ENCODE measurements at places on chromosomes 5 and 9. TPM values are rescaled to one million over a fixed set of nuclear protein-coding genes. Genes with fewer than 3 reads are reported as not detected.

DNA sequence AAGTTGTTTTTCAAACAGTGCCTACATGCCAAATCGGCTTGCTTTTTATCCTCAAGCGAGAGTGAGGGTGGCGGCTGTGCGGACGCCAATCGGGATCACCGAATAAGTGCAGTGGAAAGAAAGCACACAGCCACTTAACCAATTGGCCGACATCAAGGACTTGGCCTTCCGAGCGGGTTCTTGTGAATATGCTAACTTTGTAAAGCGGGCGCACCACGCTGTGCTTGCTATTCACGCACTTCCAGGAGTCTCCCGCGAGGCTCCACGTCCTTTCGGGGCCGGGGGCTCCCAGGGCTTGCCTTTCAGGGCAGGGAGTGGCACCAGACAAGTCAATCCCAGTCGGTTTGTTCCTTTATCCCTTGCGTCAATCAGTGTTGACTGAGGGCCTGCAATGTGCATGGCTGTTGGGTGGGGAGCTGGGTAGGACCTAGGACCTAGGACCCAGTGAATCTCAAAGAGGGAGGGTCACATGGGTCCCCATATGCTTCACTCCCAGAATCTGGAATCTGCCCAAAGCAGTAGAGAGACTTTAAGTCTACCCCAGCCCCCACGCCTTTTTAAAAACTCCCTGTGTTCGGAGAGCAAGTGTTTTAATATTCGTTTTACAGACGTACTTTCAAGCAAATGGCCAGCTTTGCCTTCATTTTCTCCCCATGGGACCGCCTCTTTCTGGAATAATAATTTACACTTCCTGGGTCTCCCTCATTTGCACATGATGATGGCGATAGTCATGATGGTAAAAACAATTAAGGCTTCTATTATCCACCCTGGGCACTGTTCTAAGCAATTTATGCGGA lies 2.0 kb upstream of the GCNT4 start:
- peaks cover 63% of the 10 kb centered on the region for H3K4me1 ChIP-seq
- peaks cover 34% of the 10 kb centered on the region for H3K27me3 ChIP-seq
- H3K27ac ChIP-seq = peak overlapping the region; percentile 86
- H3K4me3 ChIP-seq = peak overlapping the region; percentile 91

DNA sequence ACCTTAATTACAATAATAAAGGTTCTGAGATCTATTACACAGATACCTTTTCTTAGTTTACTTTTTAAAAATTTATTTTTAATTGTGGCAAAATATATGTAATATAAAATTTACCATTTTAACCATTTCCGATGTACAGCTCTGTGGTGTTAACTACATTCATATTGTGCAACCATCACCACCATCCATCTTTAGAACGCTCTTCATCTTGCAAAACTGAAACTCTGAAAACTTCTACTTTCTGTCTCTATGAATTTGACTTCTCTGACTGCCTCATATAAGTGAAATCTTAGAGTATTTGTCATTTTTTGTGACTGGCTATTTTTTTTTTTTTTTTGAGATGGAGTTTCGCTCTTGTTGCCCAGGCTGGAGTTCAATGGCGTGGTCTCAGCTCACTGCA lies 26.8 kb downstream of the WWC1 start:
- H3K36me3 ChIP-seq = peaks cover 2% of the 10 kb centered on the region
- no peak overlapping the region for H3K4me3 ChIP-seq
- H3K27ac ChIP-seq = no peak overlapping the region
- no peak for DNase-seq

GRCh38 chr9:92949266-92949982 lies 2.1 kb downstream of the FGD3 start:
- H3K27me3 ChIP-seq = no peaks in the 10 kb centered on the region
- DNase-seq = no peak
- H3K4me1 ChIP-seq = peaks cover 51% of the 10 kb centered on the region
- peak overlapping the region; percentile 67 for H3K4me3 ChIP-seq
- peak overlapping the region; percentile 94 for H3K27ac ChIP-seq

- H3K36me3 ChIP-seq = peaks cover 7% of the 10 kb centered on the region
- peaks cover 63% of the 10 kb centered on the region for H3K27me3 ChIP-seq
- DNase-seq = no peak
These were observed 133.3 kb upstream of the HAND1 start for GRCh38 chr5:154611341-154611767.

GRCh38 chr9:34517185-34517584 lies 5.6 kb downstream of the ENHO start:
- DNase-seq = no peak
- peaks cover 4% of the 10 kb centered on the region for H3K4me1 ChIP-seq
- H3K27me3 ChIP-seq = no peaks in the 10 kb centered on the region

- no peak overlapping the region for H3K27ac ChIP-seq
- H3K4me1 ChIP-seq = peaks cover 2% of the 10 kb centered on the region
- no peak for DNase-seq
- H3K36me3 ChIP-seq = no peaks in the 10 kb centered on the region
- H3K4me3 ChIP-seq = no peak overlapping the region
These were observed 212.3 kb downstream of the ENC1 start for GRCh38 chr5:74428275-74428674.

GRCh38 chr5:148336704-148337435 lies 1.5 kb downstream of the SPINK9 start:
- no peaks in the 10 kb centered on the region for H3K27me3 ChIP-seq
- H3K27ac ChIP-seq = no peak overlapping the region
- DNase-seq = no peak
- no peaks in the 10 kb centered on the region for H3K36me3 ChIP-seq
- no peak overlapping the region for H3K4me3 ChIP-seq
- no peaks in the 10 kb centered on the region for H3K4me1 ChIP-seq

DNA sequence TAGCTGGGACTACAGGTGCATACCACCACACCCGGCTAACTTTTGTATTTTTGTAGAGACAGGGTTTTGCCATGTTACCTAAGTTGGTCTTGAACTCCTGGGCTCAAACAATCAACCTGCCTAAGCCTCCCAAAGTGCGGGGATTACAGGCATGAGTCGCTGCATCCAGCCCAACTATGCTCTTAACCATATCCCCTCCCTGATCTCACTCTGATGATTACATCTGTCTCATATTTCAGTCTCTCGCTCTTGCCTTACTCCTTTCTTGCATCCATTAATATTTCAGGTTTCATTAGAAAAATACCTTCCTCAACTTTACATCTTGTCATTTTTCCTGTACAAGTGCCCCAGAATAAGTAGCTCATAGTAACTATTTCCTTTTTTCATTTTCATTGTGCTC lies 61.0 kb upstream of the BASP1 start:
- H3K27ac ChIP-seq = no peak overlapping the region
- H3K4me3 ChIP-seq = no peak overlapping the region
- H3K4me1 ChIP-seq = no peaks in the 10 kb centered on the region
- H3K36me3 ChIP-seq = no peaks in the 10 kb centered on the region
- peaks cover 7% of the 10 kb centered on the region for H3K27me3 ChIP-seq
- no peak for DNase-seq

GRCh38 chr5:171984748-171985419 lies 21.6 kb downstream of the FBXW11 start:
- H3K36me3 ChIP-seq = peaks cover 6% of the 10 kb centered on the region
- no peaks in the 10 kb centered on the region for H3K27me3 ChIP-seq

DNA sequence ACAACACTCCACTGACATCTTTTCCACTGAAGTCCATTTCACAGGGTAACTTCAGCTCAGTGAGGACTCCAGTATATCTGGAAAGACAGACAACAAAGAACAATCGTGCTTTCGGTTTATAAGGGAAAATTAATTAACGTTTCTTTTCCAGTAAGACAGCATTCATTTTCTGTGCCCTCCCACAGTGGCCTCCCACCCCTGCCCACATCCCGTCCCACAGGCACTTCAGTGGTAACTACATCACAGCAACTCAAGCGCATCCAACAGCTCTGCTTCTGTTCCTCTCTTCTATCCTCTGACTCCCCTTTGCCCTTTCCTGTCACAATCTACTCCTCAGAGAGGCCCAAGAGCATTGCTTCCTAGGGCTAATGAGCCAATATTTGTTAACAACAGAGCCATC lies 40.3 kb downstream of the GLDC start:
- no peaks in the 10 kb centered on the region for H3K27me3 ChIP-seq
- peaks cover 3% of the 10 kb centered on the region for H3K4me1 ChIP-seq
- H3K27ac ChIP-seq = no peak overlapping the region
- H3K4me3 ChIP-seq = peak overlapping the region; percentile 21
- no peak for DNase-seq
- H3K36me3 ChIP-seq = no peaks in the 10 kb centered on the region

GRCh38 chr5:67799732-67800234 lies 415.8 kb upstream of the PIK3R1 start:
- H3K27me3 ChIP-seq = peaks cover 36% of the 10 kb centered on the region
- H3K4me1 ChIP-seq = no peaks in the 10 kb centered on the region
- no peak for DNase-seq
- no peak overlapping the region for H3K4me3 ChIP-seq
- no peaks in the 10 kb centered on the region for H3K36me3 ChIP-seq

DNA sequence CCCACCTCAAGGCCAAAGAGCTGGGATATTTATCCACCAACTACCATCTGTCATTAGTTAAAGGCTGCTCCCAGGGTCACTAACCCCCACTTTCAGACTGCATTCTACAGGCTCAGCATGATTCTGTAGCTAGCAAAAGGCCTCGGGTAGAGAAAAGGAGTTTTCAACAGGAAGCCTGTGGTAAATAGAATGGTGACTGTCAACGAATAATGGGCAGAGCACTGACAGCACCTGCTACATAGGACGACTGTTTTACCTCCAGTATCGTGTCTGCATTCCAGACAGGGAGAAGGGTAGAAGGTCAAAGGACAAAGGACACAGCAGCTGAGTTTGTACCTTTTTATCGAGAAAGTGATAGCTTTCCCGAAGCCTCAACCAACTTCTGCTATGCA lies 20.3 kb downstream of the MFAP3 start:
- H3K36me3 ChIP-seq = peaks cover 4% of the 10 kb centered on the region
- DNase-seq = no peak
- H3K27ac ChIP-seq = peak overlapping the region; percentile 87
- peak overlapping the region; percentile 69 for H3K4me3 ChIP-seq

GRCh38 chr9:37996819-37997217 lies 72.2 kb downstream of the SHB start:
- H3K27me3 ChIP-seq = peaks cover 15% of the 10 kb centered on the region
- no peaks in the 10 kb centered on the region for H3K36me3 ChIP-seq
- H3K27ac ChIP-seq = peak overlapping the region; percentile 57
- peaks cover 10% of the 10 kb centered on the region for H3K4me1 ChIP-seq
- no peak for DNase-seq

- H3K4me3 ChIP-seq = no peak overlapping the region
- no peaks in the 10 kb centered on the region for H3K27me3 ChIP-seq
- no peak overlapping the region for H3K27ac ChIP-seq
- DNase-seq = no peak
These were observed 18.7 kb downstream of the INIP start for GRCh38 chr9:112699230-112699629.

DNA sequence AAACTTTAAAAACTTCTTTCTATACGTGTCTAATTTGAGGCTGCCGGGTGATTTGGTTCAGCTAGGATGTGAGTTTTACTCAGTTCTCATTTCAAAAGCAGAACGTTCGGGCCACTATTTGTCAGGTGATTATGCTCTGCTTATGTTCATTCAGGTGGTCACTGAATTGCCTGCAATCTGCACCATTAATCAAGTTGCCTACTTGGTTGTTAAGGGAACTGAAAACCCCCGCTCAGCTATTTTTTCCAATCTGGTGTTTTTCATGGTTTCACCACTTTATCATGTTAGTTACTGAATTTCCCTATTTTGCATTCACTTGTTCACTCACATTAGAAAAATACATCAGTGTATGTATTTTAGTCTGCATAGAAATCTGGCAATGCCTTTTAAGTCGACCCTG lies 523.0 kb downstream of the CSNK1G3 start:
- no peaks in the 10 kb centered on the region for H3K27me3 ChIP-seq
- DNase-seq = no peak
- H3K27ac ChIP-seq = no peak overlapping the region
- no peaks in the 10 kb centered on the region for H3K4me1 ChIP-seq
- H3K36me3 ChIP-seq = no peaks in the 10 kb centered on the region
- no peak overlapping the region for H3K4me3 ChIP-seq

- H3K36me3 ChIP-seq = no peaks in the 10 kb centered on the region
- H3K4me3 ChIP-seq = no peak overlapping the region
- H3K27ac ChIP-seq = no peak overlapping the region
- DNase-seq = no peak
- H3K4me1 ChIP-seq = peaks cover 7% of the 10 kb centered on the region
- peaks cover 7% of the 10 kb centered on the region for H3K27me3 ChIP-seq
These were observed 307.0 kb downstream of the EFNA5 start for GRCh38 chr5:107363768-107364167.

DNA sequence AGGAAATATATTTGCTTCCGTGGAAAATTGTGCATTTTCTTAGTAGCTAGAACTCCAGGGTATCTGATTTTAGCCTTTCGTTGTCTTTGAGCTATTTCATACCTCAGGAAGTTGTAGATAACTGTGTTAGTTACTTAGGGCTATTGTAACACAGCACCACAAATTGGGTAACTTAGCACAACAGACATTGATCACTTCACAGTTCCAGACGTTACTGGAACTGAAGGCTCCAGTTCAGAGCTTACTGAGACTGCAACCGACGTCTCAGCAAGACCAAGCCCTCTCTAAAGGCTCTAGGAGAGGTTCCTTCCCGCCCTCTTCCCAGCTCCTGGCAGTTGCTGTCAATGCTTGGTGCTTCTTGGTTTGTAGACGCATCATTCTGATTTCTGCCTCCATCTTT lies 17.7 kb upstream of the ANKRD33B start:
- peaks cover 2% of the 10 kb centered on the region for H3K36me3 ChIP-seq
- peaks cover 23% of the 10 kb centered on the region for H3K27me3 ChIP-seq
- DNase-seq = no peak

- H3K36me3 ChIP-seq = peaks cover 4% of the 10 kb centered on the region
- H3K4me1 ChIP-seq = peaks cover 4% of the 10 kb centered on the region
- no peak for DNase-seq
- H3K27me3 ChIP-seq = no peaks in the 10 kb centered on the region
These were observed 11.0 kb downstream of the ABCA2 start for GRCh38 chr9:137017071-137017470.

DNLZ gene
- 28.6 TPM for total RNA-seq

PHF24 gene
- total RNA-seq = not detected

PCDHA2 gene
- total RNA-seq = not detected

ZNF300 gene
- 2.2 TPM for total RNA-seq

CD74 gene
- total RNA-seq = 721 TPM

UIMC1 gene
- 57.6 TPM for total RNA-seq

ZNF608 gene
- total RNA-seq = 0.16 TPM

SH2D3C gene
- total RNA-seq = 27.2 TPM

ANKRD18A gene
- 22.3 TPM for total RNA-seq

PDGFRB gene
- not detected for total RNA-seq

SLC34A1 gene
- 0.40 TPM for total RNA-seq

GRXCR2 gene
- not detected for total RNA-seq
